ENCODE measurements at places on chromosomes 6 and 20. TPM values are rescaled to one million over a fixed set of nuclear protein-coding genes. Genes with fewer than 3 reads are reported as not detected.

DNA sequence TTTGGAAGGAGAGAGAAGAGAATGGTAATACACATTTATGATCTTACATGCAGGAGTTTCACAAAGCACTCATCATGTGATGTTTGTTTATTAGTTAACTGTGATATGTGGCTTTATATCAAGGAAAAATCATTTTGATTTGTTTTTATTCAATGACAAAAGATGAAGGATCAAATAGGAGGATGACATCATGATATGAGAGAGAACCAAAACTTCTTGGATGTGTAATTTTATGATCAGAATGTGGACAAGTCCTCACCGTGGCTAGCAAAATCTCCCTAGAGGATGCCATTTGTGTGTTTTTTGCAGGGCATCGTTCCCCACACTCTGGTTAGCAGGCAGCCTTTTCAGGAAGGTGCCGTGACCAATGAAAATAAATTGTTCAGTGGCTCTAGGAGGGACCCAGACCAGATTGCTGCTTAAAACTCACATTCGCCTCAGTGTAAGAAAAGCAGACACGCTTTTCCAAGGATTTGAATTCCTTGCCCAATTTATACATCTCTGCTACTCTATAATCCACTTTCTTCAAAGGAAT is 552.7 kb downstream of the NKAIN2 start:
- no peak for DNase-seq

GRCh38 chr6:169225131-169225576 is 28.5 kb downstream of the THBS2 start:
- no peak for DNase-seq

GRCh38 chr20:41185013-41185757 is 47.8 kb downstream of the PLCG1 start:
- DNase-seq, result no peak

GRCh38 chr20:46895906-46896242 is 1.2 kb downstream of the EYA2 start:
- DNase-seq, result no peak

DNA sequence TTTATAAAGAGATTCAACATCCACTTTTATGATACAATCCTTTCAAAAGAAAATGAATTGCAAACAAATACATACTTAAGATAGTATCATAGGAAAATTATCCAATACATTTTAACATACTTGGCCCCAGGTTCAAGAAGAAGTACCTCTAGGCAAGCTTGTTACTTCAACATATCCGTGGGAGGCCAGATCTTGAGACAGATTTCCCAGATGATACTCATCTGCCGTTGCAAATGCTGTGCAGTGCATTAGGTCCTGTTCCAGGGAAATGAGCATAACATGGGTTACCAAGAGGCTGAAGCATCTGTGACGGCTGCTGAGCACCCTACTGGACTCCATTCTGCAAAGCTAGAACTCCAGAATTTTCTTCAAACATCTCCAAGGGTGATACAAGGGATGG is 15.6 kb downstream of the RMND1 start:
- no peak for DNase-seq

GRCh38 chr20:52087471-52087870 is 104.1 kb downstream of the ZFP64 start:
- DNase-seq, result no peak

The WASF1 gene
- total RNA-seq, result 13.0 TPM

The KCNK15 gene
- 2.8 TPM for total RNA-seq

The OR12D3 gene
- not detected for total RNA-seq

The TEAD3 gene
- 9.9 TPM for total RNA-seq

The SLC22A1 gene
- total RNA-seq, result 2.0 TPM

The PPIL1 gene
- total RNA-seq, result 36.6 TPM

The LKAAEAR1 gene
- total RNA-seq, result 1.3 TPM

The CTAGE9 gene
- not detected for total RNA-seq

The CD109 gene
- total RNA-seq, result 3.9 TPM
